Lung microvascular endothelial cell (primary cell): ENCODE measurements at places on chromosomes 6 and 20. TPM values are rescaled to one million over a fixed set of nuclear protein-coding genes. Genes with fewer than 3 reads are reported as not detected.

TFAP2B gene
- total RNA-seq, result not detected in 2 replicates

MEI4 gene
- not detected in 2 replicates for total RNA-seq

MAP7 gene
- 0.40 and 0.44 TPM in 2 replicates for total RNA-seq

TFB1M gene
- 9.6 and 11.7 TPM in 2 replicates for total RNA-seq

RPP21 gene
- 16.1 and 20.8 TPM in 2 replicates for total RNA-seq

CST2 gene
- total RNA-seq, result not detected in 2 replicates

MAFB gene
- total RNA-seq, result 1.3 and 3.0 TPM in 2 replicates

HDGFL1 gene
- not detected in 2 replicates for total RNA-seq

HSD17B8 gene
- total RNA-seq, result 7.0 and 8.5 TPM in 2 replicates

ZC3H12D gene
- not detected in 2 replicates for total RNA-seq

GNAS-AS1 gene
- 0.22 TPM in 1 of 2 replicates, not detected in the other for total RNA-seq

TP53INP2 gene
- total RNA-seq, result 3.5 and 3.6 TPM in 2 replicates

DNA sequence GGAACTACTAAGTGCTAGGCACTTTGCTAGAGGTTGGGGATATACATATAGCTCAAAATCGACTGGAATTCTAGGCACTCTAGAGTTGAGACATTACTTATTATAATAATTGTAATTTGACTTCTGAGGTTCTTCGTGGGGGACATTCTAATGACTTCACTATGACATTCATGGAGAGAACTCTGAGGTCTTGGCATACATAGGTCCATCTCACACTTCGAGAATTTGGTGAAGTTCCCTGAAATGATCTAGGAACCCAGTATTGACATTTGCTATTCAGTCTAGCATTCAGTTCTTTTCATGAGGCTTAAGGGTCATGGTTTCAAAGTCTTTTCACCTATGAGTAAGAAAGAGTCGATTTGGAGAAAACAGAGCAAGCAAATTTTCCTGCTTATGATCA, 446.6 kb upstream of the JAG1 start:
- DNase-seq, result no peak

DNA sequence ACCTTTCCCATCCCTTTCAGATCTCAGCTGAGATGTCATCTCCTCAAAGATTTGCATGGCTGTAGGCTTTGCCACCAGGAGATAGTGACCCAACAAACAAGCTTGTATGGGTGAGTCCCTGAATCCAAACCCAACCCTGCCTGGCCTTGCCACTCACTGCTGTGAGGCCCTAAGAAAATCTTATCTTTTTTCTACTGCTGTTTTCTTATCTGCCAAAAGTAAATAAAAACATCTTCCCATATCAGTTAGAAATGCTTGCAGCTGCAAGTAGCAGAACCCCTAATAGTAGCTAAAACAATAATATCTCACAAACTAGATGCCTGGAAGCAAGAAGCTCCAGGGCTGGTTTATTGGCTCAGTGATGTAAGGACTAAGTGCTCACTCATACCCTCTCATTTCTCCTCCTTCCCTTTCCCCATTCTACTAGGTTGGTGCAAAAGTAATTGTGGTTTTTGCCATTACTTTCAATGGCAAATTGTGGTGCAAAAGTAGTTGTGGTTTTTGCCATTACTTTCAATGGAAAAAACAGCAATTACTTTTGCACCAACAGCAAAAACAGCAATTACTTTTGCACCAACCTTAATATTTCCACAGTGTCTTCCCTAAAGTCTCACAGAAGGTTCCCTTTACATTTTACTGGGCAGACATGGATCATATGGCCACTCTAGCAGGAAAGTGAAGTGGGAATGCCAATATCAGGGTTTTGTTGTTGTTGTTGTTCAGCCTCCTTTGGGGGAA, 56.7 kb upstream of the PSMF1 start:
- DNase-seq, result no peak

GRCh38 chr6:65191471-65191870, 515.6 kb downstream of the EYS start:
- no peak for DNase-seq

GRCh38 chr6:128754658-128755256, 128.2 kb upstream of the LAMA2 start:
- no peak for DNase-seq

- peak; percentile 99 for DNase-seq
Measured at GRCh38 chr6:17706580-17707370, at the start of gene NUP153. TSS of gene NUP153 (minus strand) at chr6:17706925. CDS start at chr6:17706387, 538 bp downstream.

- no peak for DNase-seq
Measured at GRCh38 chr6:126513198-126513597, 173.3 kb downstream of the CENPW start.

DNA sequence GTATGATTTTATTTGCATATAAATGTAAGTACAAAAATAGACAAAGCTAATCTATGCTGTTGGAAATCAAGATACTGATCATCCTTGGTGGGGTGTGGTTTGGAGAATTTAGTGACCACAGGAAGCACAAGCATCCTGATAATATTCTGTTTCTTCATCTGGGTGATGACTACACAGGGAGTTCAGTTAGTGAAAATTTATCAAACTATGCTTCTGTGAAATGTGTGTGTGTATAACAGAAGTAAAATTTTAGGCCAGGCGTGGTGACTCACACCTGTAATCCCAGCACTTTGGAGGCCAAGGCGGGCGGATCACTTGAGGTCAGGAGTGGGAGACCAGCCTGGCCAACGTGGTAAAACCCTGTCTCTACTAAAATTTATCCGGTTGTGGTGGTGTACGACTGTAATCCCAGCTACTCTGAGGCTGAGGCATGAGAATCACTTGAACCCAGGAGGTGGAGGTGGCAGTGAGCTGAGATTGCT, 20.6 kb downstream of the ENPP3 start:
- DNase-seq, result peak; percentile 4

DNA sequence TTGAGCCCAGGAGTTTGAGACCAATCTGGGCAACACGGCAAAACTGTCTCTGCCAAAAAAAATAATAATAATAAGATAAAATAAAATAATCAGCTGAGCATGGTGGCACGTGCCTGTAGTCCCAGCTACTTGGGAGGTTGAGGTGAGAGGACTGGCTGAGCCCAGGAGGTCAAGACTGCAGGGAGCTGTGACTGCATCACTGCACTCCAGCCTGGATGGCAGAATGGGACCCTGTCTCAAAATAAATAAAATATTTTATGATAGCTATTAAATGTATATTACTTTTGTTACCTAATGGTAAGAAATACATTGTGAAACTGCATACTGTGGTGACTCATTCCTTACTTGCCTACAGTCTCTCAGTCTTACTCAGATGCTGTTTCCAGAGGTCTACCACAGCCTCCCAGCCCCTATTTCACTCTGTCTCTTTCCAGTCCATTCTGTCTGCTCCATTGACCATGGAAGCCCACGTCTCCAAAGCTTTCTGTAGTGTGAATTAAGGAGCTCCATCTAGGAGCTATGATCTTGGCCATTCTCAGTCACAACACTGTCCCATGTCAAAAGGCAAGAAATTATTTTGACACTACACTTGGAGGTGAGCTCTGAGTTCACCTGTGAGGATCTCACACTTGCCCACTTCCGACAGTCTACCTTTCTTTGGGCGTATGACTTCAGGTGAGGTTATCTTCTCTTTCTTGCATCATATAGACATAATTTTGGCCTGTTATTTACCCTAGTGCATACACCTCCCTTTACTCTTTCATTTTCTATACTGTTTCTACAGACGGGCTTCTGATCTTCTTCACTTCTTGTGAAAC, 22.4 kb upstream of the SNX9 start:
- no peak for DNase-seq

DNA sequence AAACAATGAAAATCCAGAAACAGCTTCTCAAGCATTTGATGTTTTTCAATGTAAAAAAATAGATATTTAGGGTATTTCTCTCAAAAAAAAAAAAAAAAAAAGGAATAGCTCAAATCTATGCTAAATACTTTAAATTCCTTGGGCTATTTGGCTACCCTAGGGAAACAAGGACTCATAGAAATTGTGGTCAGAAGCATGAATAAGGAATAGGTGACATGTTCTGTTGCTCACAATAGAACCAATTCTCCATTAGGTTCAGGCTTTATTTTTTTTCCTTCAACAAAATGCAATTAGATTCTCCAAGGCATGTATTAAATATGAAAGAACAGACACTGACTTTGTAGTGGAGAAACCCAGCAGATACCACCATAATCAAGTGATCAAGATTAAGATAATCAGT, 904.3 kb upstream of the FLRT3 start:
- DNase-seq, result no peak

DNA sequence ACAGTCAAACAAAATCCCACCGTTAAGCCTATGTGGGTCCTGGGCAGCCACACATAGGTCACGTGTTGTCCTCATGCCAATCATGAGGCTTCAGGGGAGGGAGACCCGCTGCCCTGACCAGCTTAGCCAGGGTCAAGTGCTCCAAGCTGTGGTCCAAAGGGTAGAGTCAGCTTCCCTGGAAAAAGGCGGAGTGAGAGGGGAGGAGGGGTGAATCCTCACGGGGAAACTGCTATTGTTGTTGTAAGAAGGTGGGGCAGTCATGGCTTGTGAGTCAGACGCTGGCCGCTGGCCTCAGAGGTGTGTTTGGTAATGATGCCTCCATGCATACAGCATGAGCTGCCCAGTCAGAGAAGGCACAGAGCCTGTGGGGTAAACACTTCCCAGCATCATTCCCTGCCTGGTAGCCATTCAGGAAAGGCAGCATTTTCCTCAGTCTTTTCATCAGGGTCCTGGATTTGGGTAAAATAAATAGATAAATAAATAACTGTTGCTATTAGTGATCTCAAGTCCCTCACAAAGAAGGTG, 8.7 kb downstream of the CST3 start:
- DNase-seq, result peak; percentile 82

DNA sequence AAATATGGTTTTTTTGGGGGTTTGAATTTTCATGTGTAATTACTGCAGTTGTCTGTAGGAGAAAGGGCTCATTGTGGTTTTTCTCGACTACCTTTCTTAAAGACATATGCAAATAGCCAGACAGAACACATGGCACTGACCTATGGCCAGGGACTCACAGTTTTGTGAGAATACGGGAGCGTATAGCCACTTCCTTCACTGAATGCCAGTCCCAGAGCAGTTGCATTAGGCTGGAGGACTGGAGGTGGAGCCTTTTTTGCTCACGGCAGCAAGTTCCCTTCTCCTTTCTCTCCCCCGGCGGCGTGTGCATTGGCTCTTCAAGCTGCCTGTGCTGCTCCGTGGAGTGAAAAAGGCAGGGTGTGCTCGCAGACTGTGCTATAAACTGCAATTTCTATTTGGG, 114.9 kb downstream of the AKAP7 start:
- DNase-seq, result peak; percentile 46

DNA sequence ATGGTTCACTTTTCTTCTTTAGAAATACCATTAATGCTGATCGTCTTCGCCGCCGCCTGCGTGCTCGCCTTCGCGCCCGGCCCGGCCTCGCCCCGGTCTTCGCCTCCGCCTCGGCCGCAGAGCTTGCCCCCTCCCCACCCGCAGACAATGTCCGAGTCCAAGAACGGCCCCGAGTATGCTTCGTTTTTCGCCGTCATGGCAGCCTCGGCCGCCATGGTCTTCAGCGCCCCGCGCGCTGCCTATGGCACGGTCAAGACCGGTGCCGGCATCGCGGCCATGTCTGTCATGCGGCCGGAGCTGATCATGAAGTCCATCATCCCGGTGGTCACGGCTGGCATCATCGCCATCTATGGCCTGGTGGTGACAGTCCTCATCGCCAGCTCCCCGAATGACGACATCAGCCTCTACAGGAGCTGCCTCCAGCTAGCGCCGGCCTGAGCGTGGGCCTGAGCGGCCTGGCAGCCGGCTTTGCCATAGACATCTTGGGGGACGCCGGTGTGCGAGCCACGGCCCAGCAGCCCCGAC, 4.8 kb upstream of the PRPH2 start:
- DNase-seq, result peak; percentile 31

DNA sequence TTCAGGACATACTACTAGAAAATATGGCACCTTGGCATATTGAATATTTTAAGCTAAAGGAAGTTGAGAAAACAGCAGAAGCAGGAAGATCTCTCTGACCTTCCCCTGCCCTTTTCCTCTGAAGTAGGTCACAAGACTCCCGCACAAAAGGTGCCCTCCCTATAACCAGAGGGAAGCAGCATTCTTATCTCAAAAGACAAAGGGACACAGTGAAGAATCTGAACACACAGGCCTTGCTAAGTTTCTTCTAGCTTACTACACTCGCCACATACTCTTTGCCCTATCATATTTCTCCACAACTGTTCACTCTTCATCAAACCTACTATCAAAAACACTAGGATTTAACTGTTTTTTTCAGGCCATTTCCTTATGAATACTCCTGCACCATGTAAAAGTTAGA, 151.2 kb downstream of the ELOVL4 start:
- no peak for DNase-seq

DNA sequence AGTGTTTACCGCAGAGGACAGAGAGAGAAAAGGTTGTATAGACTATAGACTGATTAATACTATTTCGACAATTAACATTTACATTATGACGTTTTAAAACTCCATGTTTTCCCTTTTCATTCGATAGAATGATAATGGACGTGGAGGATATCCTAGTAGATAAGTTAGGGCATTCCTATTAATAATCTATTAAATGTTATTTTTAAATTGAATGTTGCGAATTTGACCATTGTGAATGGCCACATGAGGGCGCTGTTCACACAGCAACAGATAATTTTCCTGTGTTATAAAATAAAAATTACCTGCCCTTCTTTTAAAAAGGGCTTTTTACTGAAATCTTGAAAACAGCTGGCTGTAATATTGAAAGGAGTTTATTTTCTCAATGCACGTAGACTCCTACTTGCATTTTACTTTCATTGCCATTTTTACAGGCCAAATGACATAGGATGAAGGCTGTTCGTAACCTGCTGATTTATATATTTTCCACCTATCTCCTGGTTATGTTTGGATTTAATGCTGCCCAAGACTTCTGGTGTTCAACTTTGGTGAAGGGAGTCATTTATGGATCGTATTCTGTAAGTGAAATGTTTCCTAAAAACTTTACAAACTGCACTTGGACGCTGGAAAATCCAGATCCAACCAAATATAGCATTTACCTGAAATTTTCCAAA, 3.3 kb downstream of the ADGRB3 start:
- peak; percentile 55 for DNase-seq

- no peak for DNase-seq
Measured at GRCh38 chr6:62721408-62721807, 435.4 kb upstream of the KHDRBS2 start.

DNA sequence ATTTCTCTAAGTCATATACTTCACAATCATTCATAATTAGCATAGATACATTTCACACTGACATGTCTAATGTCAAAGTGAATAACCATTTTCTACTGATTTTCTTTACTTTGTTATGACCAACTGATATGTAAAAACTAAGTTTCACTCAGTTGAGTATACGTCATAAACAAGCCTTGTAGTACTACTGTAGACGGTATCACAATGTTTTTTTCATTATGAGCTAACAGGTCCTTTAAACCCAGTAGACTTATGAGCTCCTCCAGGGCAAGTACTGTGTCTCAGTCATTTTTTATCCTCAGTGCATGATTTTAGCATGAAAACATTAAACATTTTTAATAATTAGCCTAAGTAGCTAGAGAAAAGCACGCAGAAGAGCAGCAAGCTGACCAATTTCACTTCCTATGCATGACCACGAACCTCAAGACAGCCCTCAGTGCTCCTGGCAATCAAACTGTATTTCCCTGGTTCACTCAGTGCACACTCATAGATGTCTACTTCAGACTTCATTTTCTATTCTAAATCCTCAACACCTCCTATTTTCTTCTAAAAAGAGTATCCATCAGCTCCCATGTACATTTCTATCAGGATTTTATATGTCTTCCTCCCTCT, 32.0 kb upstream of the TFAP2D start:
- no peak for DNase-seq

GRCh38 chr6:129329678-129330077, 380.3 kb downstream of the ARHGAP18 start:
- no peak for DNase-seq

GRCh38 chr6:130933712-130934200, 106.5 kb downstream of the SMLR1 start:
- no peak for DNase-seq
